Activated CD8-positive, alpha-beta memory T cell treated with anti-CD3 and anti-CD28 coated beads for 4 hours (primary cell): ENCODE measurements at places on chromosomes 2 and 18.

GRCh38 chr2:145935016-145935415, 1415.1 kb upstream of the ZEB2 start:
- DNase-seq = no peak

- no peak for DNase-seq
Observed at GRCh38 chr2:15355386-15355785, 205.7 kb downstream of the NBAS start.

DNA sequence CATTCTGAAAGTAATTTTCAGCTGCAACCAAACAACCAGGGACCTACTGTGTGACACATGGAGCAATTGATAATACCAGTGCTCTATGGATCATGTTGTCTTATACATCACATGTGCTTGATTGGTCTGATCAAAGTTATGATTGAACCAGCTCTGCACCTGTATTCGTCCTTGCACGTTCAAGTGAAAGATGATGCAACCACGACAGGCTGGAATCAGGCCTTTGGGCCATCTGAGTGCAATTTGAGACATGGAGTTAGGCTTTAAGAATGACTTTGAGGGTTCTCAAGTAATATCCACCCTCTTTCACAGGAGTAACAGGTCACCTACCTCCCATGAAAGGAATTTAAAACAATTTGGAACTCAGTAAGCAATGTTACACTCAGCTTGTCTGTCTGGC, 165.2 kb downstream of the SLC8A1 start:
- DNase-seq = no peak

DNA sequence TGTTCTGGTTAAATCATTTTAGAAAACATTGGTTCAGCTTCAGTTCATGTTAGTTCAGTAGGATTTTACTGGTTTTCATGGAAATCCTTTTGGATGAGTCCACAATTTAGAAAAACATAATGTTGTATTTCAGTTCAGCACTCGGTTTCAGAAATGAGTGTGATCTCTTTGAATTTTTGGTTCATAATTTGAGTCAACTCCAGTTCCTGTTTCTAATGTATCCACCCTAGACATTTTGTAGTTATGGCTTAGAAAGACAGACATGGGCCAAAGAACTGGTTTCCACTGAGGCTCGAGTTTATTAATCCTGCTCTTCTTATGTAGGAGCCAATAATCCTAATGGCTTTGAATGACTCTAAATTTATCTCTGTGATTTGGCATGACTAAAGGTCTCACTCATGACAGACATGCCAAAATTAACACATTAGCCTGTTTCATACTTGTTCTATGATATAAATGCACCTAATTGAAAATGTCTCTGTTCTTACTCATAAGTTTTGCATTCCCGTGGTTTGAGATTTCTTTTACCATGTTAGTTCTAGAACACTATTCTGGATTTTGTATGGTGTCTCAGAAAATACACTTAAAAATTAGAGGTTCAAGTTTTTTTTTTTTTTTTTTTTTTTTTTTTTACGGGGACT, 82.3 kb upstream of the SPRED2 start:
- DNase-seq = no peak

GRCh38 chr2:231549446-231550239, 19.4 kb upstream of the NMUR1 start:
- no peak for DNase-seq

DNA sequence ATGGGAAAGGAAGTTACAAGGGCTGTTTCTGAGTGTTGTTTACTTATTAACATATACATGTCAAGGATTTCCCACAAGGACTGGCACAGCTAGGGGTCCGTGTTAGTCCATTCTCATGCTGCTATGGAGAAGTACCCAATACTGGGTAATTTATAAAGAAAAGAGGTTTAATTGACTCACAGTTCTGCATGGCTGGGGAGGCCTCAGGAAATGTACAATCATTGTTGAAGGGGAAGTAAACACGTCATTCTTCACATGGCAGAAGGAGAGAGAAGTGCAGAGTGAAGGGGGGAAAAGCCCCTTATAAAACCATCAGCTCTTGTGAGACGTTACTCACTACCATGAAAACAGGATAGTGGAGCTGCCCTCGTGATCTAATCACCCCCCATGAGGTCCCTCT, 128.9 kb upstream of the CELF4 start:
- DNase-seq = no peak

- no peak for DNase-seq
Observed at GRCh38 chr18:78659057-78659456, 320.6 kb upstream of the SALL3 start.

- no peak for DNase-seq
Observed at GRCh38 chr2:202037086-202037485, 3.4 kb downstream of the FZD7 start.

- DNase-seq = no peak
Observed at GRCh38 chr2:79980816-79981215, 323.7 kb downstream of the LRRTM1 start.

DNA sequence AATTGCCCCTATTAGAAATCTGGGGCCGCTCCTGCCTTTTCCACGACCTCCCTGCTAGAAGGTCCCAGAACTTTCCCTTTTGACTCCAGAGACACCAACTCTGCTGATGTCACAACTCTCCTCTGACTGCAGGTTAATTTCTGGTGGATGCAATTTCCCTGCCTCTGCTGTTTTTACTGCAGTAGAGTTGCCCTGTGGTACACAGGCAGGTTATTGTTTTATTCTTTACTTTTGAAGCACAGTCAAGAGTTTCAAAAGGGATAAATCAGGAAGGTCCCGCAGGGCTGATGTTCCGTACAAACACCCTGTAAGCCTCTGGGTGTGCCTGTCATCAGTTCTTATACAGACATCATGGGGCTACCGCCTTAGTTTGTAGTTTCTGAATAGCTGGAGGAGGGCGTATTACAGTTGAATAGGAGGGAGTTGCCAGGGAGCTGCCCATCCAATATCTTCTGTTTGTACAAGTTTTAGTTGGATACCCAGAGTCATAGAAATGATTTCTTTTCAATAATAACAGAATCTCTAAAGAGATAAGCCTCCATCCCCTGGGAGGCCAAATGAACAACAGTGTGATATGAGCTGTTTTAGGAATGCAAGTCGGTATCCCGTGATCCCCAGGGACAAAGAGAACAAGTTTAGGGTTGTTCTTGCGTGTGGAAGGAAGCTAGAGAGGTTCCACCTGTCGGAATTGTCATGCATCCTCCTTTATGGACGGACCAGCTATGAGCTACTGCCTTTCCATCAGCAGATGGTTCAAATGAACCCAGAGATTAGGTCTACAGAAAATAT, 108.4 kb upstream of the COPS8 start:
- no peak for DNase-seq

GRCh38 chr18:53941601-53942338, 282.7 kb downstream of the MBD2 start:
- no peak for DNase-seq

DNA sequence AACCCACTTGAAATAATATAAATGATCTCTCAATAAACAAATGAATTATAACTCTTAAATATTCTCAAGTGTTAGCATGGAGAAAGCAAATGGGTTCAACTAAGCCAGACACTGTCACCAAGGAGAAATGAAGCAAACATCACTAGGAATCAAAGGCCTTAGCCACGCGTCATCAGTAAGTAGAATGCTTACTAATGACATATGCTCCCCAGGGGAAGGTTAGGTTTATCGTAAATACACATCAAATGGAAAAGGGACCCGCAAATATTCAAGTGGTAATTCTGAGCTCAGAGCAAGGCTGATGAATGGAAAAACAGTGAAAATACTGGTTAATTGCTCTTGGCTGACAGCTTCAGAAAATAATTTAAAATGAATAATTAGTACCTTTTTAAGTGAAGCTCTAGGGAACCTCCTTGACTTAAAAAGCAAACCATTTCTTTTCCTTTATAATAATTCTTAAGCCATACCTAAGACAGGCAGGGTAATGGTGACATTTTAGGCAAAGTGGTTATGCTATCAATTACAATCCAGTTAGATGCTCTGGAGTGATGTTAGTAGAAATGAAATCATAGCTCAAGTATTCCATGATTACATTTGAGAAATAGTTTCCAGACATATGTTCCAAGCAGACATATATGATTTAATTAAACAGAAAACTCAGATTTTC, 101.5 kb downstream of the ALPK2 start:
- no peak for DNase-seq

DNA sequence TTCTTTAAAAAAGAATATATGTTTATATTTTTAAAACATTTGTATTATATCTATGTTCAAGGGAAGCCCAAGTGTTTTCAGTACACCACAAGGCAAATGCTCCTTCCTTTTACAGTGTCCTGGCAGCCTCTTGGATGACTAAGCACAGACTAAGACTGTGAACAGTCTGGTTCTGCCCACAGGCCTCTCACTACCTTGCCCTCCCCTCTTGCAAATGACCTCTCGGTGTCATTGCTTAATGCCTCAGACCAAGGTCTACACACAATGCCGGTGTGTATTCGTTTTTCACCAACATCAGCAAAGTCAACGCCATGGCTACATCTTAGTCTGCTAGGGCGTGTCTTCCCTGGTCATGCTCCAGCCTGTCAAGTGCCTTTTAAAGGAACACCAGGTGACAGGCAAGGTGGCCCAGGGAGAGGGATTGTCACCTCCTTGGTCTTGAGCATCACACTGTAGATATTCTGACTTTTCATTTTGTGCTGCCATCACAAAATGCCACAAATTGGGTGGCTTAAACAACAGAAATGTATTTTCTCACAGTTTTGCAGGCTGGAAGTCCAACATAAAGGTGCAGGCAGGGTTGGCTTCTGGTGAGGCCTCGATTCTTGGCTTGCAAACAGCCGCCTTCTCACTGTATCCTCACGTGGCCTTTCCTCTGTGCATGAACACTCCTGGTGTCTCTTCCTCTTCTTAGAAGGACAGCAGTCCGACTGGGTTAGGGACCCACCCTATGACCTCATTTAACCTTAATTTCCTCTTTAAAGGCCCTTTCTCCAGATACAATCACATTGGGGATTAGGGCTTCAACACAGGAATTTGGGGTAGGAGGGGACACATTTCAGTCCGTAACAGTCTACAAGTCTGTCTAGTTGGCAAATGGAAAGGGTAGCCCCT, 266.5 kb downstream of the KLHL29 start:
- no peak for DNase-seq

DNA sequence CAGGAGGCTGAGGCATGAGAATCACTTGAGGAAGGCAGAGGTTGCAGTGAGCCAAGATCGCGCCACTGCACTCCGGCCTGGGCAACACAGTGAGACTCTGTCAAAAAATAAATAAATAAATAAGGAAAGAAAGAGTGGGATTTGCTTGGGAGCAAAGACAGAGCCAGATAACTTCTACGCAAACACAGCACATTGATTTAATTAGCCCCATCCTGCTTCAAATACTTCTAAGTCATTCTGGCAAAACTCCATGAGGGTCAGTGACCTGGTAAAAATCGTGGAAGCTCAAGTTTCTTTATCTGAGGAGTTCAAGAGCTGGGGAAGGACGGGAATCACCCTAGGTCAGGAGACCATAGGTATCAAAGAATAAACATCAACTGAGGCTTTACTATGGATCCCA, 70.6 kb upstream of the TCF7L1 start:
- no peak for DNase-seq

- no peak for DNase-seq
Observed at GRCh38 chr18:42047721-42048120, 92.7 kb downstream of the PIK3C3 start.
